ENCODE measurements at places on chromosomes 13 and 19.

- no peak for DNase-seq
Measured at GRCh38 chr19:7477758-7478157, 11.1 kb downstream of the PEX11G start.

DNA sequence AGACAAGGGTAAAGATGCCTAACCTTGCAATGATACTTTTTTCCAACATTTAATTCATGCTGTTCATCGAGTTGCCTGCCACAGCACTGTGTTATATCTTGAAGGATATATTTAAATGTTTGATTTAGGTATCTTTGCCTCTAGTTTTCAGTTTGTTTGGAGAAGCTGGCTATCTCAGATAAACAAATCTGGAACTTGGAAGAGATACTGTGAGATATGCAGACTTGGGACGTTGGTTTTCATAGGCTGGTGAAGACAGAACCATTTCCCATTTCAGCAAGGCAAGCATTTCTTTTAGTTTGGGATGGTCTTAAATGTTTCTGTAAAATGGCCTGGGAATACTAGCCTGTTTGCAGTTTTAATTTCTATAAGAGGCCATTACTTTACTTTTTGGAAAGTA lies 3.3 kb downstream of the RNASEH2B start:
- DNase-seq, result no peak

DNA sequence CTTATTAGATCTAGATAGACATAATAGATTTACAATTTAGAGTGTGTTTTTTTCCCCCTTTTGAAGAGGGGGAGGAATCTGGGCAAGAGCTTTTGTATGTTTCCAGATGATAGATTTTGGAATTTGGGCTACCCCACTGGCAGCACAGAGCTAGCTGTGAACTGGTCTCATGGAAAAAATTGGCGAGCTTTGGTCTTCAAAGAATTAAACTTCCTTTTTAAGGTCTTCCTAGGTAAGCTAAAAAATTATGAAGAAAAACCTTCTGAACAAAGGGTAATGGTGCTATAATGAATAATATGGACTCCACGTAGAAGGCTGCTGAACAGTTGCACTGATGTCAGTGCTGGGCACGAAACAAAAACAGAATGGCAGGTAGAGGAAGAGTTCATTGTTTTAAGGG lies 109.3 kb downstream of the ZIC5 start:
- DNase-seq, result no peak

- no peak for DNase-seq
Measured at GRCh38 chr13:46314587-46314986, 72.5 kb downstream of the RUBCNL start.

DNA sequence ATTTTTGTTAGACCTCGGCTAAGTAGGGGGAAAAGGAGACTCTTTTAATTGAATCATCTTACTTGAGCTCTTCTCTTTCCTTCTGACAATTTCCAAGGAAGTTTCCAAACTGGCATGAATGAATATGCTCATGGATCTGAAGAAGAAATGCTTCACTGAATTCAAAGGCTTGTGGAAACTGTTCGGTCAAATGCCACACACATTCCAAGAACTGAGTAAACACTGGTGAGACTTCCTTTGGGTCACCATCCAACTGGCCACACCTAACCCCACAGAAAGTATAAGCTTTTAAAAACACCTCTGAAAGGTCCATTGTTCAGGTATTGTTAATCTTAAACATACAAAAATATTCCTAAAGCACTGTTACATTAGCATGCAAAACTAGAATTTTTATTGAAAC lies 33.6 kb downstream of the MTMR6 start:
- no peak for DNase-seq

DNA sequence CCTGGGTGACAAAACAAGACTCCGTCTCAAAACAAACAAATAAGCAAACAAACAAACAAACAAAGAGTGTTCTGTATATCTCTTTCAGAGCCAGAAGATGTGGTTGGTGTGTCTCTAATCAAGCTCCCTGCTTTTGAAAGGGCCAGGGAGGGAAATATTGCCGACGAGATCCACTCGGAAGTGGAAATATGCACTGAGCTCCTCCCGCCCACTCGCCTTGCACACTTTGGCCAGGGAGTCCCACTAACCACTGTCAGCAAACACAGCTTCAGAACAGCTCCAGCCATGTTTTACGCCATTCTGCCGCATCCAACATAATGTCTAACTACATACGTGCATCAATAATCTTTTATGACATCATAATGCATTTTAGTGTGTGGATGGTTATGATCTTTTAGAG lies 155.5 kb upstream of the VSTM2B start:
- DNase-seq, result no peak

All from activated CD4-positive, CD25-positive, alpha-beta regulatory T cell (primary cell).